ENCODE measurements at places on chromosomes 12 and 14.

DNA sequence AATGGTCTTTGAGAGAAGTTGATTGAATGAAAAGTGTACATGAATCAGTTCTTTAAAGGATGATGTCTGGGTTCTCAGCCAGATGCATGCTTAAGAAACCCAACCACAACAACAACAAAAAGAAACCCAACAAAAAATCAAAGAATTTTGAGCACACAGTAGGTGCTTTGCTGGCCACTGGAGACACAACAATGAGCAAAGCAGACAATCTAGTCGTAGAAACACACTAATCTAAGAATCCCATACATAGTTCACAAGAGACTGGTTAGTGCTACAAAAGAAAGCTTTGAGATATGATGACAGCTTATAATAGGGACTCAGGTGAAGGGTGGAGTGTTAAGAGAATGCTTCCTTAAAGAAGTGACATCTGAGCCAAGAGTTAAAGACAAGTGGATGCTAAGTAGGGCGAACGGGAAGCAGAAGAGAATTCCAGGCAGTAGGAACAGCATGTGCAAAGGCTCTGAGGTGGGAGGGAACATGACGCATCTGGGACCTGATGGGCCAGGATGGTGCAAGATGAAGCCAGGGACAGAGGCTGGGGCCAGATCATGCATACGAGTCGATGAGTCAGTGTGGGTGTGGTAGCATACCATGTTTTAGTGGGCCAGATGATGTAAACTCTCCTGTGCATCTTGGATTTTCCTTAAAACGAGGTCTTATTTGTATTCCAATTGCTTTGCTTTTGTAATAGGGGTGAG lies 4.6 kb upstream of the HIP1R start:
- no peak for DNase-seq

GRCh38 chr12:65949971-65950370 lies 125.7 kb downstream of the HMGA2 start:
- no peak for DNase-seq

DNA sequence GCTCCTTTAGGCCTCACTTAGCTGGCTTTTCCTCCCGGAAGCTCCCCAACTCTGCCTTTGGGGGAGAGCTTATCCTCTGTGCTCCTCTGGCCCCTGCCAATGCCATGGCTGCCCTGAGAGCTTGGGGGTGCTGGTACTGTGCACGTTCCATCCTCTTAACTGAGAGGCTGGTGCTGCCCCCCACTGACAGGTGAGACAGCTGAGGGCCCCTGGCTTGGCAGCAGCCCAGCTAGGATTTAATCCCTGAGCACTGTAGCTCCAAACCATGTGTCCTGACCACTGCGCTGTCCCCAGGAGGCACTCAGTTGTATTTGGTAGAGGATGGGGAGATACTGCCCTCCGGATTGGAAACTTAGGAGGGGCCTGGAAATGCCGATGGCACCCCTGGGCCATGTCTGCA lies 46.1 kb downstream of the UBE3B start:
- no peak for DNase-seq

- DNase-seq = no peak
These were observed 44.6 kb downstream of the TRAFD1 start for GRCh38 chr12:112169966-112170365.

- DNase-seq = no peak
These were observed 12.4 kb downstream of the CLEC1A start for GRCh38 chr12:10086387-10086786.

All from stimulated activated CD4-positive, alpha-beta T cell treated with anti-CD3 and anti-CD28 coated beads, Interleukin-4, amount 100 ng/mL, for 24 hours (primary cell).